ENCODE measurements at places on chromosomes 2 and 18. TPM values are rescaled to one million over a fixed set of nuclear protein-coding genes. Genes with fewer than 3 reads are reported as not detected.

- no peaks in the 10 kb centered on the region for H3K36me3 ChIP-seq
- no peaks in the 10 kb centered on the region for H3K4me1 ChIP-seq
- no peaks in the 10 kb centered on the region for H3K27me3 ChIP-seq
- no peak overlapping the region for H3K27ac ChIP-seq
- no peak overlapping the region for H3K4me3 ChIP-seq
These were observed 110.9 kb upstream of the EPC2 start for GRCh38 chr2:148533685-148534084.

DNA sequence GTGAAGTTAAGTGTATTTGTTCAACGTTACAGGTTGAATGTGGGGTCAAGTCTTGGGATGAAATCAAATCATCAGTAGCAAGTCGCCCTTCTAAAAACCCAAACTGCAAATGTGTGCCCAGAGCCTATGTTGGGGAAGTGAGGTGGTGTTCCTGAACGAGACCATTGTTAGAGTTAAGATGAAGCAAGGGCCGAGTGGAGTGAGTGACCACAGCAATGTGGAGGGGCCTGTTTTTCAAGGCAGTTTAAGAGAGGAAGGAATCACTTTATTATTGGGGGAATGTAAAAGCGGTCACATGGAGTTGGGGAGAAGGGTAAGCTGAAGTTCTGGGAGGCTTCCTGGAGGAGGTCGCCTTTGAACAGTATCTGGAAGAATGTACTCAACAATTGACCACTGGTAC, 68.5 kb downstream of the MYCN start:
- H3K36me3 ChIP-seq = no peaks in the 10 kb centered on the region
- no peaks in the 10 kb centered on the region for H3K4me1 ChIP-seq
- no peak for DNase-seq
- H3K27me3 ChIP-seq = peaks cover 15% of the 10 kb centered on the region

DNA sequence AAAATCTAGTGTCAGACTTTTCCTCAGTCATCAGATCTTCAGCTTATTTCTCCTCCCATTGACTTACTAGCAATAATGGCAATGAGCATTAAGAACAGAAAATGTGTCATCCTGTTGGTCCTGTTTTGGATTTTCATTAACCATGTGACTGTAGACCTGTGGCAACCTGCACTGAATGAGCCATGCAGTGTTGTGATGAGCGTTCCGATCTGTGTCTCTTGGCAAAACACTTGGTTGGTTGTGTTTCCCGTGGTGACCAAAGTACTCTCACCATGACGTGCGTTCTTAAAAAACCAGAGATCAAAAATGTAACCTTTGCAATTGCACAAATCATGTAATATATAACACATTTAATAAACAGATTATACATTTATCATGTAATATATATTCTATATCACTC, 138.6 kb downstream of the MAP3K20 start:
- no peak for DNase-seq
- H3K4me1 ChIP-seq = peaks cover 22% of the 10 kb centered on the region
- no peak overlapping the region for H3K4me3 ChIP-seq
- no peaks in the 10 kb centered on the region for H3K36me3 ChIP-seq
- H3K27ac ChIP-seq = no peak overlapping the region

DNA sequence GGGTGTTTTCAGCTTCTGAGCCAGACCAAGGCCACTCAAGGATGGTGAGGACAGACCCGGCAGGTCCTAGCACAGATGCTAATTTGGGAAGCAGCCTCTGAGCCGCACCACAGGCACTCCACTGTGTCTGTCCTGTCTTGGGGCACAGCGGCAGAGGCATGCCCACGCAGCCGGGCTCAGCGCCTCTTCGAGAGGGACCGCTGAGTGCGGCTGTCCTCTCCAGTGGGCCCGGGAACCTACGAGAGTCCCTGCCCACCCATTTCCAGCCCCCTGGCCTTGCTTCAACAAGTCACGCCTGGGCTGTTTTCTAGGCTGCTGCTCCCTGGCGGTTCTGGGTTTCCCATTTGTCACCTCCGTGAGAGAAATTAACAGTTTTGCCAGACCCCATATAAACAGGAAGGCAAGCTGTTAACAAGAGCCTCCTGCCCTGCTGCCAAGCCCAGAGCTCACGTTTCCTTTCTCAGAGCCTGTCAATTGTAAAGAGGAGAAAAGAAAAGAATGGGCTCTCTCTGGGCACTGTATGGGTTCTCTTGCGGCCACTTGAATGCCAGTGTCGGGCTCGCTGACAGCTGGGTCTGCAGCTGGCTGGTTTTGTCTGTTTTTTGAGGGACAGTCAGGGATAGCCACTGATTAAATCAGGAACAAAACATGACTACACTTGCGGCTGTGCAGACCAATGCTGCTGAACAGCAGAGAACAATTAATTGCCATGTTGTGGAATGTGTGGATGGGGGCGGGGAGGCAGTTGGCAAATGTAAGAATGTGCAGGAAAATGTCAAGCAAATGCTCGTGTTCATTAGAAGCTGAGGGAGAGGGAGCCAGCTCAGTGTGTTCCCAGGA, 30.6 kb downstream of the TMEM17 start:
- H3K36me3 ChIP-seq = no peaks in the 10 kb centered on the region
- H3K27me3 ChIP-seq = no peaks in the 10 kb centered on the region
- H3K4me3 ChIP-seq = no peak overlapping the region
- H3K27ac ChIP-seq = peak overlapping the region; percentile 69
- peaks cover 49% of the 10 kb centered on the region for H3K4me1 ChIP-seq

- no peak overlapping the region for H3K4me3 ChIP-seq
- no peak overlapping the region for H3K27ac ChIP-seq
- H3K27me3 ChIP-seq = peaks cover 6% of the 10 kb centered on the region
These were observed 80.1 kb downstream of the SOCS6 start for GRCh38 chr18:70368903-70369302.

DNA sequence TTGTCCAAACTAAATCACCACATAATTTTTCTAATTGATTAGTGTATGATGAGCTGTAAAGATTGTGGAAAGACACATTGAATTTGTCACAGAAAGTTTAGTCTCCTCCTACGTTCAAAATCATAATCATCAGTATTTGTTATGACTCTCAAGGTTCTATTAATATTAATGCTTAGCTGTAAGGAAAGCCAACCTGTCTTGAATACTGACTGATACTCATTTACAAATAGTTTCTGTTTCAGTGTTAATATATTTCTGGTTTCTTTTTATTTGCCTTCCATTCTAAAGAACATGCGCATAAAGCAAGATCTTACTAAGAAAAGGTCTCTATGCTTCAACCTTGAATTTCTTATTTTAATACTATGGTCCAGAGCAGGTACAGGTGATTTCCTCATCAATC, 55.1 kb downstream of the CPS1 start:
- H3K27ac ChIP-seq = no peak overlapping the region
- no peaks in the 10 kb centered on the region for H3K36me3 ChIP-seq
- H3K4me1 ChIP-seq = no peaks in the 10 kb centered on the region
- no peak overlapping the region for H3K4me3 ChIP-seq
- H3K27me3 ChIP-seq = no peaks in the 10 kb centered on the region

DNA sequence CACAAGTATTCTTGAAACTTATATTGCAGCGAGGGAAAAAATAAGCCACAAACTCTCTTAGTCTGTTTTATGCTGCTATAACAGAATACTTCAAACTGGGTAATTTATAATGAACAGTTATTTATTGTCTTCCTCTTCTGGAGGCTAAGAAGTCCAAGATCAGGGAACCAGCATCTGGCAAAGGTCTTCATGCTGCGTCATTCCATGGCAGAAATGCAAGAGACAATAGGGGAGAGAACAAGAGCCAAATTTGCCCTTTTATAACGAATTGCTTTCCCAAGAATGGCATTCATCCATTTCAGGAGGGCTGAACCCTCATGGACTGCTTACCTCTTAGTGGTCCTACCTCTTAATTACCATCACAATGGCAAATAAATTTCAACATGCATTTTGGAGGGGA, 46.5 kb downstream of the MAPRE2 start:
- no peak for DNase-seq
- no peak overlapping the region for H3K4me3 ChIP-seq
- no peaks in the 10 kb centered on the region for H3K36me3 ChIP-seq

DNA sequence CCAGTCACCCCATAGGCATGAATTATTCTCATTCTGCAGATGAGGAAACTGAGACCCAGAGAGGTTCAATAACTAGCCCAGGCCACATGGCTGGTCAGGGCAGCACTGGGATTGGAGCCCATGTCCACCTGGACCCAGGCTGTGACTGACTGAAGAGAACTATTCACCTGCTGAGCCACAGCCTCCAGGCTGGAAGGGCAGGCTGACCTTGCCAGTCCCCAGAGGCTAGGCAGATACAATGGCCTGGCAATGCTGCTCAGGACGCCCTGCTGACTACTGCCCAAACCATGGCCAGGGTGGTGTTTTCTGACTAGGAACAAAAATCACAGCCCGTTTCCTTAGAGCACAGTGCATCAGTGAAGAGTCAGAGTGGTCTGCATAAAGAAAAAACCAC, 36.8 kb downstream of the HS6ST1 start:
- H3K27me3 ChIP-seq = no peaks in the 10 kb centered on the region
- peaks cover 28% of the 10 kb centered on the region for H3K36me3 ChIP-seq
- peak; percentile 71 for DNase-seq
- H3K4me1 ChIP-seq = peaks cover 48% of the 10 kb centered on the region
- H3K4me3 ChIP-seq = no peak overlapping the region
- H3K27ac ChIP-seq = no peak overlapping the region

GRCh38 chr2:15050483-15050882, 418.0 kb downstream of the LRATD1 start:
- no peaks in the 10 kb centered on the region for H3K27me3 ChIP-seq
- no peaks in the 10 kb centered on the region for H3K36me3 ChIP-seq
- no peaks in the 10 kb centered on the region for H3K4me1 ChIP-seq
- no peak overlapping the region for H3K4me3 ChIP-seq
- DNase-seq = no peak
- H3K27ac ChIP-seq = no peak overlapping the region

GRCh38 chr2:38602136-38602731, 494 bp downstream of the HNRNPLL start:
- peak; percentile 91 for DNase-seq
- H3K4me3 ChIP-seq = peak overlapping the region; percentile 80
- H3K36me3 ChIP-seq = no peaks in the 10 kb centered on the region
- no peaks in the 10 kb centered on the region for H3K27me3 ChIP-seq
- H3K27ac ChIP-seq = peak overlapping the region; percentile 96

- peaks cover 36% of the 10 kb centered on the region for H3K4me1 ChIP-seq
- no peak for DNase-seq
- H3K36me3 ChIP-seq = no peaks in the 10 kb centered on the region
- no peak overlapping the region for H3K27ac ChIP-seq
These were observed 198.2 kb downstream of the PRKCE start for GRCh38 chr2:45849491-45850283.

GRCh38 chr2:237459741-237460174, 27.3 kb upstream of the MLPH start:
- H3K27ac ChIP-seq = no peak overlapping the region
- H3K4me1 ChIP-seq = no peaks in the 10 kb centered on the region
- no peak overlapping the region for H3K4me3 ChIP-seq
- no peaks in the 10 kb centered on the region for H3K36me3 ChIP-seq
- DNase-seq = no peak
- peaks cover 16% of the 10 kb centered on the region for H3K27me3 ChIP-seq

GRCh38 chr2:100954044-100954420, 48.1 kb upstream of the RPL31 start:
- H3K36me3 ChIP-seq = no peaks in the 10 kb centered on the region
- no peaks in the 10 kb centered on the region for H3K27me3 ChIP-seq
- DNase-seq = peak; percentile 23
- H3K27ac ChIP-seq = no peak overlapping the region
- no peaks in the 10 kb centered on the region for H3K4me1 ChIP-seq

GRCh38 chr2:106299696-106300095, 105.6 kb upstream of the UXS1 start:
- H3K4me3 ChIP-seq = no peak overlapping the region
- H3K27ac ChIP-seq = no peak overlapping the region
- H3K27me3 ChIP-seq = no peaks in the 10 kb centered on the region

- peak overlapping the region; percentile 61 for H3K4me3 ChIP-seq
- peak; percentile 91 for DNase-seq
- peaks cover 52% of the 10 kb centered on the region for H3K4me1 ChIP-seq
- H3K27me3 ChIP-seq = peaks cover 3% of the 10 kb centered on the region
These were observed 126.0 kb downstream of the OSBPL1A start for GRCh38 chr18:24271381-24272228.

GRCh38 chr2:125296742-125297141, 1271.7 kb downstream of the CNTNAP5 start:
- H3K27ac ChIP-seq = no peak overlapping the region
- no peaks in the 10 kb centered on the region for H3K4me1 ChIP-seq
- no peaks in the 10 kb centered on the region for H3K36me3 ChIP-seq
- H3K4me3 ChIP-seq = no peak overlapping the region
- H3K27me3 ChIP-seq = no peaks in the 10 kb centered on the region

GRCh38 chr2:227607941-227608340, 6.7 kb downstream of the SCYGR3 start:
- no peaks in the 10 kb centered on the region for H3K36me3 ChIP-seq
- H3K4me1 ChIP-seq = no peaks in the 10 kb centered on the region
- H3K4me3 ChIP-seq = no peak overlapping the region
- no peaks in the 10 kb centered on the region for H3K27me3 ChIP-seq
- H3K27ac ChIP-seq = no peak overlapping the region

GRCh38 chr2:126978333-126978732, 79.6 kb downstream of the TEX51 start:
- H3K4me3 ChIP-seq = no peak overlapping the region
- peaks cover 19% of the 10 kb centered on the region for H3K27me3 ChIP-seq
- no peaks in the 10 kb centered on the region for H3K36me3 ChIP-seq
- H3K4me1 ChIP-seq = no peaks in the 10 kb centered on the region

- no peak overlapping the region for H3K27ac ChIP-seq
- H3K36me3 ChIP-seq = no peaks in the 10 kb centered on the region
- H3K27me3 ChIP-seq = no peaks in the 10 kb centered on the region
- DNase-seq = no peak
- H3K4me3 ChIP-seq = no peak overlapping the region
These were observed 88.8 kb upstream of the SNTG2 start for GRCh38 chr2:861655-862354.

DNA sequence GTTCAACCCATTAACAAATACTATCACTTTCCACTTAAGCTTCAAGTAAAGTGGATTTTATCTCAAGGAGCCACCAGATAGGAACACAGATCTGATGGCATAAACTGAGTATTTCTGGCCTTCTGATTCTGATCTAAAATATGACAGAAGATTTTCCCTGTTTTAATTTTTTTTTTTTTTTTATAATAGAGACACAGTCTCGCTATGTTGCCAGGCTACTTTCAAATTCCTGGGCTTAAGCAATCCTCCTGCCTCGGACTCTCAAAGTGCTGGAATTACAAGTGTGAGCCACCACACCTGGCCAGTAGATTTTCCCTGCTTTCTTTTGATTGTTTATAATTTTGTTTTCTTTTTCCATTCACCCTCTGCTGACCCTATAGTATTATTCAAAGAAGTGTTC, 36.6 kb upstream of the SLC30A6 start:
- no peak for DNase-seq
- H3K27me3 ChIP-seq = no peaks in the 10 kb centered on the region
- H3K4me3 ChIP-seq = no peak overlapping the region
- H3K36me3 ChIP-seq = peaks cover 99% of the 10 kb centered on the region
- no peak overlapping the region for H3K27ac ChIP-seq

The ZAP70 gene
- polyA plus RNA-seq = 49.2 TPM

The CPLX4 gene
- polyA plus RNA-seq = 0.04 TPM

The TMEM247 gene
- polyA plus RNA-seq = not detected

The CYRIA gene
- polyA plus RNA-seq = 11.1 TPM

The SERPINB10 gene
- 0.12 TPM for polyA plus RNA-seq

The FBLN7 gene
- polyA plus RNA-seq = 2.0 TPM

The CCDC85A gene
- polyA plus RNA-seq = 0.16 TPM

The TLX2 gene
- 0.04 TPM for polyA plus RNA-seq

The KCNJ3 gene
- polyA plus RNA-seq = 0.67 TPM

The SOX11 gene
- 0.09 TPM for polyA plus RNA-seq

The ABCG8 gene
- 0.02 TPM for polyA plus RNA-seq

The GPR39 gene
- polyA plus RNA-seq = 0.05 TPM

The ANKRD30B gene
- not detected for polyA plus RNA-seq

The KCNJ13 gene
- 0.08 TPM for polyA plus RNA-seq
